Activated T-helper 2 cell treated with anti-CD3 and anti-CD28 coated beads, Interferon-gamma antibody, Interleukin-2, Interleukin-4, amounts not matched to agents 10 μg/mL and 5 μg/mL and 100 μg/mL, durations not matched to agents 14 hours and 24 hours and 36 hours (primary cell): ENCODE measurements at places on chromosomes 2 and 18.

- H3K4me1 ChIP-seq: no peaks in the 10 kb centered on the region
- no peaks in the 10 kb centered on the region for H3K36me3 ChIP-seq
- no peak for DNase-seq
- no peak overlapping the region for H3K27ac ChIP-seq
Measured at GRCh38 chr2:209463226-209463625, 39.4 kb downstream of the MAP2 start.

DNA sequence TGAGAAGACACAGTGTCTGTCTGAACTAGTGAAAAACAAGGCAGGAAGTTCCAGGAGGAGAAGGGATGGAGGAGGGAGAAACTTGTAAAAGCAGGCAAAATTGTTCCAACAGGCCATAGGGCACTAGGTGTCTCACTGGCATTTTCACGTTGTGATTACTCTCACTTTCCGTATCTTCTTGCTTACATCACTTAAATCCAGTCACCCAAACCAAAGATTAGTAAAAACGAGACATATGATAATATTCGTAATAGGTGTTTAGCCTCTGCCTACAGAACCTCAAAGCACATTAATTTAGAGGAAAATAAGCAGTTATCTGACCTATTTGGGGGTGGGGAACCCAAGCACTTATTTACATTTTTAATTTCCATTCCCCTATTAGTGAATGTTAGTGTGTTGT, 78.3 kb downstream of the POU3F3 start:
- no peak for DNase-seq
- H3K27me3 ChIP-seq: no peaks in the 10 kb centered on the region
- no peak overlapping the region for H3K4me3 ChIP-seq
- H3K4me1 ChIP-seq: no peaks in the 10 kb centered on the region

GRCh38 chr18:13107074-13107473, 111.5 kb upstream of the LDLRAD4 start:
- peaks cover 90% of the 10 kb centered on the region for H3K36me3 ChIP-seq
- H3K27me3 ChIP-seq: no peaks in the 10 kb centered on the region
- no peak overlapping the region for H3K4me3 ChIP-seq
- no peak for DNase-seq
- peaks cover 5% of the 10 kb centered on the region for H3K4me1 ChIP-seq

DNA sequence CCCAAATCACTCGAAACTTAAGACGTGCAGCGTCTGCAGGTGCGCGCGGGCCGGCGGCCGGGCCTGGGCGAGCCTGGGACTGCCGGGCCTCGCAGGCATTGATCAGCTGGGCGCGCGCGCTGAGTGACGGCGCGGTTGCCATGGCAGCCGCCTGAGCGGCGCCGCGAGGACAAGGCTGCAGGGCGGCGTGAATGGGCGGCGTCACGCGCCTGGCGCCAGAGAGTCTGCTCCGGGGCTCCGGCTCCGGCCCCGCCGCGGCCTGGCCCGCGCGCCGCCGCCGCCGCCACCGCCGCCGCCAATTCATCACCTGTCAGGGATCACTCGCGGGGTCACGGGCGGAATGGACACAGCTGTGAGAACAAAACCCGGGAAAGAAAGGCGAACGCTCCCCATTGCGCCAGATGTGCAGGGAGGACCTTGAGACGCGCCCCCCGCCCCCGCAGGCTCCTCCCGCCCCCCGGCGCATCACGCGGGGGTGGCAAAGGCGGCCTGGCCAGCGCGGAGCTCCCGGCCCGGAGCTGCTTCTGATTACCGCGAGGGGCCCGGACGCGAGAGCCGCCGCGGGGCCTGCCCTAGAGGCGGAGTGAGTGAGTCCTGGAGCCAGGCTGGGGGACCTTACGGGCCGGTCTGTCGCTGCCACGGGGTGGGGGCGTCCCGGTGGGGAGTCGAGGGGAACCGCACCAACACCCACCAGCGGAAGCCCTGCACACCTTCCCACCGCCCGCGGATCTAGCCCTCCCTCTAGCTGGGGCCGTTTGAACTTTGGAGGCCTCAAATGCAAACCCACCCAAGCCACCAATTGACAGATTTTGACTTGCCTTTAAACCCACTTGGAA, 2.9 kb upstream of the ID2 start:
- peak overlapping the region; percentile 70 for H3K27ac ChIP-seq
- H3K36me3 ChIP-seq: peaks cover 43% of the 10 kb centered on the region
- peak; percentile 84 for DNase-seq
